ENCODE measurements at places on chromosomes 5 and 9.

GRCh38 chr9:124510650-124511425 is 3.6 kb upstream of the NR5A1 start:
- DNase-seq, result no peak

DNA sequence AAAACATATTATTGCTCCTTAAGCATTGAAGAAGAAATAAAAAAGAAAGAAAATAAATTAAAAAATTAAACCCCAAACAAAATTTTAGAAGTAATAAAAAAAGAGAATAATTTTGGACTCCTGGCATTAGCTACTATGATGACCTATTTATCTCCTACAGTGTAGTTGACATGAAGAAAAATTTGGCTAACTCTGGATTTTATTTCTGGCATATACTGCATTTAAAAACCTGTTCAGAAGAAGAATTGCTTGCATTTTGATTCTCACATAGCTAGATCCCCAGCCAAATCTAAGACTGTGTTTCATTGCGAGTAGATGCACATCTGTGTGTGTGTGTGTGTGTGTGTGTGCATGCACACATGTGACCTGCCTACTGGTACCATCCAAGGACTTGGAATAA is 30.1 kb upstream of the GABRG2 start:
- no peak for DNase-seq

- DNase-seq, result no peak
Observed at GRCh38 chr9:120259100-120259499, 320.9 kb downstream of the CDK5RAP2 start.

DNA sequence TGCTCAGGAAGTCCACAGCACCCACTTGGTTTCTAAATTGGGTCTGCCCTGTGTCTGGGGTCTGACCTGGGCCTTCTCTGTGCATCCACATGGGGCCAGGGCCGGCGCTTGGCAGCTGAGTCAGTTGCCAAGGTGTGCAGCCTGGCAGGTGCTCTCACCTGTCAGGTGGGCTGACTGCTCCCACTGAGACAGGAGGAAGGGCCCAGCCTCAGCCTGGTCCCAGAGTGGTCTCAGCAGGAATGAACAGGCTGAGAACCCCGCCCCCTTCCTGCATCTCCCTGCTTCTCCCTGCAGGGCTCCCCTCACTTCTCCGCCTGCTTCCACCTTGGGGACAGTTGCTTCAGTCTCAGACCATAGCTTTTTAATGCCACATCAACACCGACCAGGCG is 60.5 kb downstream of the BARX1 start:
- no peak for DNase-seq

DNA sequence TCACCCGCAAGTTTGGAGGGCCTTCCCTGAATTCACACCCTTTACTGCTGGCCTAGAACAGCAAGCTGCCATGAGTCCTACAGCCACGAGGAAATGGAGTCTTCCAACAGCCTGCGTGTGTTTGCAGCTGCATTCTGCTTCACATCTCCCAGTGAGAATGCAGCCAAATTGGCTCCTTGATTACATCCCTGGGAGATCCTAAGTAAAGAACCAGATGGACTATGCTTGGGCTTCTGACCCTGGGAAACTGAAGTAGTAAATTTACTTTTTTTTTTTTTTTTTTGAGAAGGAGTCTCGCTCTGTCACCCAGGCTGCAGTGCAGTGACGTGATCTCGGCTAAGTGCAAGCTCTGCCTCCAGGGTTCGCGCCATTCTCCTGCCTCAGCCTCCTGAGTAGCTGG is 617.0 kb upstream of the CDH18 start:
- DNase-seq, result no peak

GRCh38 chr5:78638423-78638822 is 10.1 kb downstream of the LHFPL2 start:
- peak; percentile 75 for DNase-seq

GRCh38 chr9:75132244-75132643 is 43.9 kb downstream of the OSTF1 start:
- DNase-seq, result no peak

GRCh38 chr5:167653645-167654106 is 637.8 kb upstream of the WWC1 start:
- no peak for DNase-seq

- DNase-seq, result no peak
Observed at GRCh38 chr9:107738789-107739188, 249.2 kb upstream of the KLF4 start.

- no peak for DNase-seq
Observed at GRCh38 chr9:71980266-71981190, 69.1 kb downstream of the C9orf85 start.

DNA sequence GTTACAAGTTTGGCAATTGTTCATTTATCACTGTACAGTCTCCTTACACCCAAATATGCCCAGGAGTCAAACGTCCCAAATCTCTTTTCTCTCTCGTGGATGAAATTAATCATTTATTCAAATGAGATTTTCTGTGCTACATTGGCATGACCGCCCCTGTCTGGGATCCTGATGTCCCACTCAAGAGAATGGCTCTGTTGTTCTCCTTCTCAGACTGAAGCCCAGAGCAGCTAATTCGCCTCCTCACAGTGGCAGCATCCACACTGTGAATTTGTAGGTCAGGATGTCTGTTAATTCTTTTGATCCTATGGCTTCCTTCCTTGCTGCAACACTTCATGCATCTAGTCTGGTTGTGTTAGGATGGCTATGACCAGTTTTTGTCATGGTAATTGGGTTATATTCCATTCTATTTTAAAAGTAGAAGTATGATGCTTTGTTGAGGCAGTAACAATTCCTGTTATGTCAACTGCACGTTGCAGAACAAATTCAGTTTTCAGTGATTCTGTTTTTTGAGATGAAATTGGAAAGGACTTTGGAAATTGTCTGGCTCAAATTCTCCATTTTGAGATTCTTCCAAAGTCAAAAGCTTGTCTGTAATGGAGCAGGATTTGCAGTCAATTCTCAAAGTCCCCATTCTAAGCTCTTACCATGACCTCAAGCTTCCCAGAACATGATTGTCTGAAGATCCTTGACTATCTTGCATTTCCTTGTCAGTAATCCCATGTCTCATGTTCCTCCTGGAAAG is 141.5 kb upstream of the GAS1 start:
- no peak for DNase-seq

DNA sequence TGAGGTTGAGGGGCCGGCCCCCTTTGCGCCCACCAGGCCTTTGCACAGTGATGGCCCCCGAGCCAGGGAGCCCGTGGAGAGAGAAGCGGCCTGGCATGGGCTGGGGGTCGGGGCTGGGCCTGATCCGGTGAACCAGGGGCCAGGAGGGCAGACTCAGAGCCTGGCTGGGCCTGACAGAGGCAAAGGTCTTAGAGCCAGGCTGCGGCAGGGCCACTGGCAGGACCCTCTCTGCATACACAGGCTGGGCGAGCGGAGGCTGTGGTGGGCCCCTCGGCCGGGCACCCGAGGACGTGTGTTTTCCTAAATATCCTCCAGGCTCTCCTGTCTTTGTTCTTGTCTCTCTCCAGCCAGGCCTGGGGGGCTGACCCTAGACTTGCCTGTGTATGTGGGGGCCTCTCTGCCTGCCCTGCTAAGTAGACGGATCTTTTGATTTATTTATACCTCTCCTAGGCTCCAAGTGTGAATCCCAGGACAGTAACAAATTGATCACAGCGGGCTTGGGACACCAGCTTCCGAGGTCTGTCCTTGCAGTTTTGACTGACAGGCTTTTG is 933 bp downstream of the NEK6 start:
- no peak for DNase-seq

DNA sequence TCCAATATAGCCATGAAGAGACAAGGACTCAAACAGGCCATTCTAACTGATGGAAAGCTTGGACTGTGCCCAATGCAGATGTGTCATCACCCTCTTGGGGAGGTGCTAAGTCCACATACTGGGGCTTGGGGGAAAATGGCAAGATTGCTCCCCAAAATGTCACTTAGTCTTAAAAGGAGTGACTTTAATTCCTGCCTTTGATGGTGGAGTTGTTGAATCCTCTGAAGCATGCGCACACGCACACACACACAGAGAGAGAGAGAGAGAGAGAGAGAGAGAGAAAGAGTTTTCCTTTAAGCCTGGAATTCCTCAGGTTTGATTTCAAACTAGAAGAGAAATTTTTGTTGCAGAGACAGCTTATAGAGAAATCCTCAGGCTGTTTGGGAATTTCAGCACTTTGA is 161.9 kb upstream of the GAS1 start:
- DNase-seq, result no peak

DNA sequence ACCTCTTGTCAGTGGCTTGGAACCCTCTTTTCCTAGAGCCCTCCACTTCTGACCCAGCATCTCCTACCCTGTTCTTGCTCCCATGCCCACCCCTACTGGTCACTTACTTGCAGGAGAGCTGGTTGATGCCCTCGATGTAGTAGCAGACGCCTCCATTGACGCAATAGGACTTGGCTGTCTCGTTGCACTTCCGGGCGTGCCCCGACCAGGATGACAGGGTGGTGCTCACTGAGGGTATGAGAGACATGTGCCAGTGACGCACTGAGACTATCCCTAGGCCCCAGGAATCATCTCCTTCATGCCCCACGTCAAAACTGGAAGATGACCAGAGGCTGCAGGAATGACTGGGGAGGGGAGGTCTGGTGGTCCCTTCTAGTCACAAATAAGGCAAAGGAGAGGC is 76.0 kb downstream of the PSD2 start:
- no peak for DNase-seq

- no peak for DNase-seq
Observed at GRCh38 chr5:130740047-130740569, 424.9 kb downstream of the HINT1 start.
